ENCODE measurements at places on chromosomes 13 and 19. TPM values are rescaled to one million over a fixed set of nuclear protein-coding genes. Genes with fewer than 3 reads are reported as not detected.
A peak's percentile ranks its signal among the peaks of the same experiment; 100 is the strongest.

The HSH2D gene
- total RNA-seq, result not detected

The POU2F2 gene
- total RNA-seq, result under 0.01 TPM

The KCNRG gene
- total RNA-seq, result 4.0 TPM

- peak; percentile 93 for DNase-seq
Observed at GRCh38 chr19:18251587-18252369, 22.5 kb downstream of the IQCN start.

DNA sequence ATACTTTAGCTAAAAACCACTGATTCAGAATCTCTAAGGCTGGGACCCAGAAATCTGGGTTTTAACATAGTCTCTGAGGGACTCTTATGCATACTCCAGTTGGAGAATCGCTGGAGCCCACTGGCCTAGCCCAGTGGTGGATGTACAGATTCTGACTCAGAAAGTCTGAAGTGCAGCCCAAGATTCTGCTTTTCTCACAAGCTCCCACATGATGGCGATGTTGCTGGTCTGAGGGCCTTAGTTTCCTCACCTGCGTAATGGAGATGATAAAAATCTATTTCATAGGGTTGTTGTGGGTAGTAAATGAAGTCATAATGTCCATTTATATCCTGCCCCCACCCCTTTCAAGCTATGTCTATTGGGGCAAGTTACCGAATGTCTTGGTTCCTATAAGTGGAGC lies 7.7 kb upstream of the CDADC1 start:
- no peak for DNase-seq

GRCh38 chr19:19554074-19555023 lies 16.3 kb downstream of the CILP2 start:
- peak; percentile 97 for DNase-seq

GRCh38 chr19:23101241-23101640 lies 15.6 kb upstream of the ZNF730 start:
- DNase-seq, result no peak

GRCh38 chr19:21202865-21203494 lies 61.1 kb downstream of the ZNF431 start:
- DNase-seq, result peak; percentile 79

All from osteoblast (primary cell).